ENCODE measurements at places on chromosomes 2 and 18.

DNA sequence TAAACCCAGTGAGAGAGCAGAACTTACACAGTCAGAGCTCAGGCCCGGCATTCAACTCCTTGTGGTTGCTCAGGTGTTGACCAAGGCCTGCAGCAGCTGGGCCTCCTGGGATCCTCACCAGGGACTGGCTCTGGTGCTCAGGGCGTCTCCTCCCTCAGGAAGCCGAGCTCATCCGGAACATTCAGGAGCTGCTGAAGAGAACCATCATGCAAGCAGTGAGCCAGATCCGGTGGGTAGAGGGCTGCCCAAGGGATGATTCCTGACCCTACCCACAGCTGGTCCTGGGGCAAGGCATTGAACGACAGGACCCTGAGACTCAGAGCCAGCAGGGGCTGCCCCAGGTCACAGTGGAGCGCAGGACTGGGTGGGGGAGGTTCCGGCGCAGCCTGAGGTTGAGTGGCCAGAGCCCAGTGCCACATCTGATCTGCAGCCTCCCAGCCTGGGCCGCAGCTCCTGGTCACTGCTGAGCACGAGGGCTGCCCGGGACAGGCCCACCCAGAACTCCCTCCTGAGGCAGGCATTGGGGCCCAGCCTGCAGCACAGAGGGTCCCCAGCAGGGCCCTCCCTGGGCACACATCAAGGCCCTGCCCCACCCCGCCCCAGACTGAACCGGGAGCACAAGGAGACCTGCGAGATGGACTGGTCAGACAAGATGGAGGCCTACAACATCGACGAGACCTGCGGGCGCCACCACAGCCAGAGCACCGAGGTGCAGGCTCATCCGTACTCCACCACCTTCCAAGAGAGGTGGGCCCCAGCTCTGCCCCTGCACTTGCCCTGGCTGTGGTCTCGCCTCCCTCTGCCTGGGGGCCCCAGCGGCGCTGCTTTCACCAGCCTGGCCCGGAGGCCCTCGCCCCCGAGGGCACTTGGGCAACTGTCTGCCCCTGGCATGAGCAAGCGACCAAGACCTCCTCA is 2.4 kb downstream of the TEKT4 start:
- no peak for DNase-seq

- DNase-seq = peak; percentile 96
These were observed 7.9 kb downstream of the PCBP1 start for GRCh38 chr2:70094978-70095719.

GRCh38 chr2:26336719-26337118 is 9.2 kb upstream of the SELENOI start:
- no peak for DNase-seq

DNA sequence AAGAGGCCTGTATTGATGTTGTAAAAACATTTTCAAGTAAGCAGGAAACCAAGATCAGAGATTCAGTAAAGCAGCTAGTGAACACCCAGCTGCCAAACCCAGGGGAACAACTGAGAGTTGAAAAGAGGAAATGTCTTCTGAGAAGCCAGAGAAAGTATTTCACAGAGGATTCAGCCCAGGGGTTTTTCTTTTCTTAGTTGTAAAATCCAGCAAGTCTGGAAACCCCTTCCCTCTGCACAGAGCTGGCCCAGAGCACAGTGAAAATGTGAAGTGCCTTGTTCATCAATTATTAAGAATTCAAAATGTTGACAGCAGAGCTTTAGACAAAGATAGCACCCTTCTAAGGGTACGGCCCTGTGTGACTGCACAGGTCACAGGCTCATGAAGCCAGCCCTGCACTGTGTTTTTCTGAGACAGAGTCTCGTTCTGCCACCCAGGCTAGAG is 28.4 kb downstream of the AFF3 start:
- DNase-seq = peak; percentile 44

DNA sequence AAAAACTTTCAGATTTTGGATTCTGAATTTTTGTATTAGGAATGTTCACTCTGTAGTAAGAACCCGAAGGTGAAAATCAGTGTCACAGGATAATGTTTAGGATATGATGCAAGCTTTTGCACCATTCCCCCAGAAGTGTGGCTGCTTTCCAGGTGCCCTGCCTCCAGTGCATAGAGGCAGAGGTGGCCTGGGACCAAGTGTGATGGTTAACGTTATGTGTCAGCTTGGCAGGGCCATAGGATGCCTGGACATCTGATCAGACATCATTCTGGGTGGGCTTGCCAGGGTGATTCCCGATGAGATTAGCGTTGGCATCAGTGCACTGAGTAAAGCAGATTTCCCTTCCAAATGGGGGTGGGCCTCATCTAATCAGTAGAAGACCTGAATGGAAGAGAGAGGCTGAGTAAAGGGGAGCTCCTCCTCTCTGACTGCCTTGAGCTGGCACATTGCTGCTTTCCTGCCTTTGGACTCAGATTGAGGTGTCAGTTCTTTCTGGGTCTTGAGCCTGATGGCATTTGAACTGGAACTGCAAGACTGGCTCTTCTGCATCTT is 177.4 kb upstream of the HS6ST1 start:
- DNase-seq = no peak

DNA sequence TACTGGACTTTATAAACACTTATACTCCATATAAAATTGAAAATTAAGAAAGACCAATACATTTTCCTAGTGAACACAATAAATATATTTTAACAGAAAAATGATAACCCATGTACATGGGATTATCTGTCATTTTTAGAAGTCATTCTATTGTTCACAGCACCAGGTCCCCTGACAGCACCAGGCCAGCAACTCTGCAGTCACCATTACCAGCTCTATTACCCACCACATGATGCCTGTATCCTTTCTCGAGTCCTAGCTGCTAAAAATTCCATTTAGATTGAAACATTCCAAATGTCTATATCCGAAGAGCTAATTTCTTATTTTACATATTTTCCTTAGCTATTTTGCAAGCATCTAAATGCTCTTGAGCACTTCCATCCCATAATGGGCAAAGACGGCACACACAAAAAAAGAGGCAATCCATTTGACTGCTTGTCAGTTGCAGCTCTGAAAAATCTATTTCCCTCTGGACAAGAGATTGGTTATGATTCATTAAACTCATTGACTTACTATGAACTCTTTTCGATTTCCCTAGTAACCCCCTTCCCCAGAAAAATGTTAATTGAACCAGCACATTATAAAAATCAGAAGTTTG is 336.9 kb downstream of the RIT2 start:
- DNase-seq = no peak

DNA sequence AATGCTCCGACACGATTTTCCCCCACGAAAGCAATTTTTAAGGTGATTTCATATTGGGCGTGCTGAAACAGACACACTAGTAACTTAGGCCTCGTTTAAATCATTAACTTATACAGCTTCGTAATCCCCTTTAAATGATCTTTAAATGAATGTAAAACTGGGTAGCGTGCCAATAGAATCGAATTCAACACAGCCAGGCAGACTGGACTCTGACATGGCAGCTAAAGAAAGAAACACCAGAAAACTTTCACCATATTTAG is 2.4 kb upstream of the ID2 start:
- no peak for DNase-seq

- no peak for DNase-seq
These were observed 46.3 kb downstream of the RTN4 start for GRCh38 chr2:55003706-55004639.

DNA sequence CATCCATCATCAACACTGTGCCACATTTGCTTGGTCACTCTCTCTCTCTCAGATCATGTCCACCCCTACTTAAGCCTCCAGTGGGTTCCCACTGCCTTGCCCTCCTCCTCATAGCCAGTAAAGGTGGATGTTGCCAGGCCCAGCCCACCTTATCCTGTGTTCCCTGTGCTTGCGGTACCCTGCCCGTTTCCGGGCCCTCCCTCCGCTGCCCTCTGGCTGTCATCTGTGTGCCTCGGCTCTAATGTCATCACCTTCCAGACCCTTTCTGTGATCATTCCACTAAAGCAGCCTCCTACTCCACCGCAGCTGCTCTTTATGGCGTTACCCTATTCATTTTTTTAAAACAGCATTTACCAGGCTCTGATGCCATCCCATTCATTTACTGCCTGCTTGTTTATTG is 305.7 kb upstream of the SKOR2 start:
- no peak for DNase-seq

GRCh38 chr2:225156853-225157451 is 114.7 kb upstream of the DOCK10 start:
- no peak for DNase-seq

DNA sequence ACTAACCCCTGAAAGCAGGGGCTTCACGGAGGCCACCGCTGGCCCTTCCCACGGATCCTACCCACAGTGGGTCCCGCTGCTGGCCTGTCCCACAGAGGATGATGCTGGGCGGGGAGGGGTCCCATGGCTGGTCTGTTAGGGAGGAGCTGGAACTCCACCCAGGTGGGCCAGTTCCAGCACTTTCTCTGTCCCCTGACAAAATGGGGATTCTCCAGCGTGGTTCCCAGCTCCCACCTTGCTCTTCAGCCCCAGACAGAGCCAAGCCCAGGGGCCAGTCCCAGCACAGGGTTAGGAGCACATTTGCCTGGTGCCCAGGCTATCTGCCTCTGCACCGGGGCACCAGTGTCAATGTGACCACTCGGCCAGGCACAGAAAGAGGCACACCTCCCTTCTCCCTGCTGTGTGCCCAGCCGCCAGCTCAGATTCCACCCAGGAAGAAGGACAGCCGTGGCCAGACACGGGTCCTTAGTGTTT is 50.0 kb downstream of the ANKMY1 start:
- no peak for DNase-seq

- DNase-seq = no peak
These were observed 26.6 kb downstream of the TWSG1 start for GRCh38 chr18:9361191-9361590.

GRCh38 chr2:214853906-214854305 is 44.4 kb upstream of the BARD1 start:
- no peak for DNase-seq

DNA sequence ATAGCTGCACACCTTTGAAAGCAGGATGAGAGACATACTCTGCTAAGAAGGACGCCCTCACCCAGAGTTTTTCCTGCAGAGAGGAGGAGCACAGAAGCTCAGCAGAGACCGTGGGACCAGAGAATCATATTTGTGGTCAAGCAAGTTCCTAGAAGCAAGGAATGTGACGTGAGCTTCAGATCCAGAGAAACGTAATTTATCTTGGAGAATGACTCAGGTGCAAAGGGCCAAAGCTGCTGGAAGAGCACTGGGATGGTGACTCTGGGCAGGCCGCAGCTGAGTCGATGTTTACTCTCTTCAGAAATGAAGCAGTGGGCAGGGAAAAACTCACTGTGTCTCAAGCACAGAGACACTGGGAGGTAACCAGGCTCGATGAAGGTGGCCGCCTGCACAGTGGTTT is 50.1 kb upstream of the IGFBP2 start:
- no peak for DNase-seq

GRCh38 chr2:55302241-55302640 is 33.2 kb upstream of the MTIF2 start:
- DNase-seq = no peak

DNA sequence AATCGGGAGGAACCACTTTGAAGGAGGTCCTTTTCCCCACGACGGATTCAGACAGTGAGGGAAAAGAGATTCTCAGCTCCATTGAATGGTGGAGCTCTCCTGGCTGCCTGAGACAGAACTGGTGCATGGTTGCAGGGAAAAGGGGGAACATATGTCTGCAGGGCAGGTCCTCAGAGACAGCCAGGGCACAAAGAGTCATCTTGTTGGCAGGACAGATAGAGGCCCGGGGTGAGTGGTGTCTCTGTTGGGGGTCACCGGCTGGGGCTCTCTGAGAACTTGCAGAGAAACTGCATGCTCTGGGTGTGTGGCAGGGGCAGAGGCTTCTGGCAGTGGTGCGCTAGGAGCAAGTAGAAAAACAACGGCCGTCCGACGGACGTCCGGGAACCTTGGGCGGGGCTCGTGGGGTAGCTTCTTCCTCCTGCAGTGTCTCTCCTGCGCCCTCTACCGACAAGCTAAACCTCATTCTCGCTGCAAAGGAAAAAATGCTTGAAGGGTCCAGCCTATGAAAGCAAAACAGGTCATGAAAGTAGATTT is 94.3 kb downstream of the CDCA7 start:
- peak; percentile 81 for DNase-seq

GRCh38 chr2:106694964-106695470 is 190.9 kb downstream of the ST6GAL2 start:
- no peak for DNase-seq

DNA sequence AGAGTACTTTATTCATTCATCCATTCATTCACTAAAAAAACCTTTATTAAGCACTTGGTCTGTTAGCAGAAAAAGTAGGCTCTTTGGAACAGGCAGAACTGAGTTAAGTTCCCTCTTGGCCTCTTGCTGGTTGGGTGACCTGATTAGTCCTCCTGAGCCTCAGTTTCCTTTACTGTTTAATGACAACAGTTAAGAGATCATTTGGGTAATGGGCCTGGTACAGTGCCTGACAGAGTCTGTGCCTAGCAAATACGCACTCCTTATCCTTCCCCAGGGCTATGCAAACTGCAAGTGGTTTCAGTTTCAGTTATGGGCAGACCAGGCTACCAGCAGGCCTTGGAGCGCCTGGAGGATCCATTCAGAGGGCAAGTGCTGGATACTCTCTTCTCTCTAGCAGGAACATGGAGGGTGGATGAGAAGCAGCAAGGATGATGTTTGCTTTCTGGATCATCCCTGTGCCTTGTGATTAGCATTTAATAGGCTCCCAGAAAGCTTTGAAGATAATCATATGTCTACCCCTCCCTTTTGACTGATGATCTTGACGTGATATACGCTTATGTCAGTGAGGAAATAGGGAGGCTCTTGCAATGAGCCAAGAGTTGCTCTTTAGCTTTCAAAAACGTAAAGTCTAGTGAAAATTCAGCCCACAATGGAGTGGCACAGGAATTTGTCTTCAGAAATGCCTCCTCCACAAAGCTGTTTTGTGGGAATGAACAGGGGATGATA is 12.4 kb upstream of the TAF1B start:
- DNase-seq = peak; percentile 38

DNA sequence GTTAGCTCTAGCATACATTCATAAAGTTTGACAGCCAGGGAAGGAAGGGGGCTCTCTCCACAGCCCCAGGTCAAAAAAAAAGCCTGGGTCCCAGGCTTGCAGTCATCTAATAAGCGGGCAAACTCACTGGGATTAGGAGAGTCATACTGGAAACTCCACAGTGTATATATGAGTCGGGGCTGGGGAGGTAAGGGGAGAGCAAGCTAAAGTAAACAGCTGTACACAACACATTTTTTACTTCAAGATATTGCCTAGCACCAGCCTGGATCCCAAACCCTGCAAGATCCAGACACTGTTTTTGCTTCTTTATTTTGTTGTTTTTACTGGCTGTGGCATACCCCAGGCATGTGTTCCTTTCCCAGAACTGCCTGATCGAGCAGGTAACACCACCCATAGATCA is 291.3 kb upstream of the TANK start:
- DNase-seq = no peak
